NCI-H1417 (cell line): ENCODE measurements at places on chromosomes 7 and 10.
A peak's percentile ranks its signal among the peaks of the same experiment; 100 is the strongest.

- DNase-seq = no peak
Measured at GRCh38 chr7:12814828-12815227, 127.4 kb downstream of the ARL4A start.

DNA sequence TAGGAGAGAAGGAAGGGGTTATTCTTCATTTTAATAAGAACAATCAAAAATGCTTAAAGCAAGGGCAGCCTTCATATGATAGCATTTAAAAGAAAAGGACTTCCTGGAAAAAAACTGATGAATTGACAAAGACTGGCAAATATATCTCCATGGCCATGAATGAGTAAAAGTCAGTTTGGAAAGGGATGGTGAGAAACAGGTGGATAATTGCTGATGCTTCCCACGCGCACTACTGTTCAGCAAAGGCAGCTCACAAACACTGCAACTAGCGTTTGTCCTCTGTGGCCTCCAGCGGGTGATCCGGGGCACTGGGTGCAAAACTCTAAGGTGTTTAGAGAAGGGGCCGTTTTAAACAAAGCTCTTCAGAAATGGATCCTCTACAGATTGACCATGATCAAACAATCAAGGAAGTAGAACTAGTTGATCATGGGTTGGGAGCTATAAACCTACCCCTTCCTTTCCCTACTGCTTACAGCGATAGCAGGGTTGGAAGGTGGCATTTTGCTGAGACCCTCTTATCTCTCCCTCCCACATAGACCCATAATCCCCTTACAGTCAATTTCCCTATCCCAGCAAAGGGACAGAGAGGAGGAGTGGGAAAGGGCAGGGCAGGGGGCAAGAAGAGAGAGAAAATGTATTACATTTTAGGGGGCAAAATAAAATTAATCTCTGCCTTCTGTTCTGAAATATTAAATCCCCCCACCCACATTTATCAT, 53.8 kb downstream of the SMURF1 start:
- no peak for DNase-seq

DNA sequence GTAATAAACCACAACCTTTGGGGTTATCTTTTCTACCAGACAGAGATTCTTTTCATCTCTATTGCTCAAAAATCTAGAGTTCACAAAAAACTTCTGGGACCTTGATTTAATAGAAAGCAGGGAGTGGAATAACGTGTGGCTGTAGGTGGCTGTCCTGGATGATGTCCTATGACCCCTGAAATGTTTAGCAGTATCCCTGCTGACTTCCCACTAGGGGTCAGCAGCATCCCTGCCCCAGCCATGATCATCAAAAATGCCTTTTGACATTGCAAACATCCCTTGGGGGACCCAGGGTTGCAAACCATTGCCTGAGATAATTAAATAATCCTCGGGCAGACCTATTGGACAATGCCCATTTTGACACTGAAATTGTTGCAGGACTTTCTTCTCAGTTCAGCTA, 177.1 kb downstream of the USP6NL start:
- DNase-seq = no peak

- no peak for DNase-seq
Measured at GRCh38 chr7:27737178-27737577, 2.8 kb upstream of the TAX1BP1 start.

- peak; percentile 72 for DNase-seq
Measured at GRCh38 chr7:85030893-85031292, 156.0 kb downstream of the SEMA3D start.

- DNase-seq = no peak
Measured at GRCh38 chr10:63886281-63887022, 365.3 kb downstream of the REEP3 start.

GRCh38 chr10:32412499-32412853, 33.5 kb upstream of the CCDC7 start:
- DNase-seq = peak; percentile 74

DNA sequence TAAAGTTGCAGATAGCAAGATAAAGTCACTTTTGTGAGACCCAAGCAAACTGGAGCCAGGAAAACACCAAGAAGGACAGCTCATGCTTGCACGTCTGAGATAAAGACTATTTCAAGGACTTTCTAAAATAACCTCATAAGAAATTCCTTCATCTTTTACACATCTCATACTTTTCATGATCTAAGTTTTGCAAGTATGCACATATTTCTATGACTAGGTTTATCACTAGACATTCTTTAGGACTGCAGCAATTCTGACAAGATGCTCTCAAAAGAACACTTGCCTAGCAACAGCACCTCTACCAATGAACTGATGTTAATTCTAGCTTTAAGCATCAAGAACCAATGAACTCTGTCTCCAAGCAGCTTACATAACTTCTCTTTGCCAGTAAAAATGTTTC, 457.6 kb downstream of the SEMA3D start:
- no peak for DNase-seq

- DNase-seq = no peak
Measured at GRCh38 chr7:36820527-36821170, 96.4 kb upstream of the AOAH start.

GRCh38 chr7:29494350-29494749, 69.3 kb upstream of the PRR15 start:
- DNase-seq = no peak

GRCh38 chr10:11865561-11865960, 42.4 kb downstream of the PROSER2 start:
- DNase-seq = no peak
